ENCODE measurements at places on chromosomes 11 and 22.

DNA sequence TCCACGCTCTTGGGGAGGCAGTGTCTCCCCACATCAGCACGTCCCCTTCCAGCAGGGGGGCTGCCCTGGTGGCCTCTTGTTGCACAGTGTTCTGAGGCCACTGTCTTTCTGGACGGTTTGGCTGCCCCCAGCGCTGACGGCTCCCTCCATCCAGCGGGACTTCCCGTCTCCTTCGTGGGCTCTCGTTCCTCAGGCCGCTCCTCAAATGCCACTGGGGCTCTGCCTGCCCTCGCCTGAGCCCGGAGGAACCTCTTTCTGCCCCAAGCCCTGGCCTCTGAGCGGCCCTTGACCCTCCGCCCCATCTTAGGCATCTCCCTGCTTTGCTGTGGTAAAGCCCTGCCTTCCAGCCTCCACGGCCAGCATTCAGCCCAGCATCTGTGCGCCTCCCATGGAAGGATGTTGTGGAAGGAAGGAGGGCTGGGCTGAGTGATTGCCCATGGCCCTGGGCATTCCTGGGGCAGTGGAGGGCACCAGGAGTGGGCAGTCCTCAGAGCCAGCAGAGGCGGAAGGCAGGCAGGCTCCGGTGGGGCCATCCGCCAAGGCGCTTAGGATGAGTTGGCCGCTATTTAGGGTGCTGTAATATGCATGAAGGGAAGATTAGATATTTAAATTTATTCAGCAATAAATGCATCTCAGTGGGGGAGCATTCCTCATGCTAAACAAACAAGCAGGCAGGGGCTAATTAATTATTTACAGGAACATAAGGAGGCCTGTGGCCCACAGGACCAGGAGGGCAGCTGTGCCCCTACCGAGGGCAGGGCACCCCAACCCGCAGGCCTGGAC, 17.8 kb downstream of the OTUB1 start:
- DNase-seq, result no peak

- DNase-seq, result no peak
These were observed 640.2 kb downstream of the LRRC4C start for GRCh38 chr11:40819230-40819629.

DNA sequence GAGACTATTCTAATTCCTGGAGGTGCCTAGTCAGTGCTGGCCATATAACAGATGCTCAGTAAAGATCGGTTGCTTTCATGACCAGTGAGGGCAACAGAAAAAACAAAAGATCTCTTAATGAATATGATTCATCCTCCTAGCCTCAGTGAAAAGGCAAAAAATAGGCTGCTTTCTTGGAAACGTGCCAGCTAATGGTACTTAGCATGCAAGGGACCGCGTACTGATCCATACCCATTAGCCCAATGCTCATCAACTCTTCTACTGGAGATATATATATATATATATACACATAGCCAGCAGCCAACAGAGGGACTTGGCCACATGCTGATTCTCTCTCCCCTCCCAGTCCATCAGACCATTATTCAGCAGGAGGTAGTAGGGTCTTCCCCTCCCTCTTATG, 320.4 kb downstream of the KIRREL3 start:
- DNase-seq, result no peak

GRCh38 chr11:1777737-1778136, 14.0 kb upstream of the CTSD start:
- DNase-seq, result no peak
